Cortex of kidney (tissue), 1 donor: ENCODE measurements at places on chromosomes 13 and 19.

DNA sequence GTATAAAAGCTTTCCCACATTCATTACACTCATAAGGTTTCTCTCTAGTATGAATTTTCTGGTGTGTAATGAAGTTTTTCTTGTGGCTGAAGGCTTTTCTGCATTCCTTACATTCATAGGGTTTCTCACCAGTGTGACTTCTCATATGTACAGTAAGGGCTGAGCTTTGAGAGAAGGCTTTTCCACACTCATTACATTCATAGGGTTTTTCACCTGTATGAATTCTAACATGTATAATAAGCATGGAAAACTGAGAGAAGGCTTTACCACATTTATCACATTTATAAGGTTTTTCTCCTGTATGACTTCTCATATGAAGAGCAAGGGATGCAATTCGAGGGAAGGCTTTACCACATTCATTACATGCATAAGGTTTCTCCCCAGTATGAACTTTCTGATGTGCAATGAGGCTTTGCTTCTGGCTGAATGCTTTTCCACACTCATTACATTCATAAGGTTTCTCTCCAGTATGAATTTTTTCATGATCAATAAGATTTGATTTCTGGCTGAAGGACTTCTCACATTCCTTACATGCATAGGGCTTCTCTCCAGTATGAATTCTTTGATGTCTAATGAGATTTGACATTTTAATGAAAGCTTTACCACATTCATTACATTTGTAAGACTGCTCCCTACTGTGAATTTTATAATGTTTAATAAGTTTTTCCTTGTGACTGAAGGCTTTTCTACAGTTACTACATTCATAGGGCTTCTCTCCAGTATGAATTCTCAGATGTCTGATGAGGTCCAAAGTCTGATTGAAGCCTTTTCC lies 42.6 kb downstream of the ZNF527 start:
- DNase-seq, result no peak

DNA sequence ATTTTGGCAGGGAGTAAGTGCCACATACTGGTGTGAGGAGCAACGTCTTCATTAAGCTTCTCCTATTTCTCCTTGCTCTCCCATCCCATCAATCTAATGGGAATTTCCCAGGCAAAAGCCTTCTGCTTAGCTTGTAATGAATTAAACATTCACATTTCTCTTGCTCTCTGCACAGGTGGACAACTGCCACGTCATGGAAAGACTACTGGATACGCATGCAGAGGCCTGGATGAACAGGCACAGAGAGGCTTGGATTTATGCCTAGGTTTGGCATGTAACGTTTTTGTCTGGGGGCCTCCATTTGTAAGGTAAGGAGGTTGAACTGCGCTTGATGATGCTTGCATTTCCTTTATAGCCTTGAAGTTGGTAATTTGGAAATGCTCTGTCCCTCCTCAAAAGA lies 374.8 kb downstream of the KLF12 start:
- DNase-seq, result no peak

- no peak for DNase-seq
These were observed 5.9 kb upstream of the ATP4A start for GRCh38 chr19:35569281-35569781.

DNA sequence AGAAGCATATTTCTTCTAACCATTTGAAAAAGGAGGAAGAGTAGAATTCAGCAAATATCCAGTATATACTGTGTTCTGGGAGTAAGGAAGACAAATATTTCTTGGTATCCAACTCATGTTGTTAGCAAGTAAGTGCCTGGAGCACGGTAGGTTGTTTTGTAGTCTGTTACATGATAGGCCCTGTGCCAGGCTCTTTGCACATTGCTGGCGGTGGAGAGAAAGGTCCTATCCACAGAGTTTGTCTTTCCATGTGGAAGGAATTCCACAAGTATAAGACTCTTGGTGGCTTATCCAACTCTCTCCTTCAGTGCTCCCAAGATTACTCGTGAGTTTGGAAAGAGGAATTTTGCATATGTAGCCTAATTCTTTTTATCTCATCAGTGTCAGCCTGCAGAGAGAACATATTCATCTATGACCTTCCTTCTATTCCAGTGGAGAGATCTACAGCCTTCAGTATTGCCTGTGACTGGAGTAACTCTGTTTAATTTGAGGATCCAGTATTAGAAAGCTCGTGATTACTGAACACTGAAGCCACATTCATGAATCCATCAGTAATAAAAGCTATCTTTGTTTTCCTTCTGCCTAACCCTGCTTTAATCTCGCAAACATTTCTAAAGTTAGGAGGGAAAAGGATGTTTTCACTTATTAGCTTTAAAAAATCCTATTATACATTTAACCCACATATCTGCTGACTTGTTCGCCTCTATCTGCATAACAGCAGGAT lies 183.9 kb upstream of the CSNK1A1L start:
- DNase-seq, result no peak
